ENCODE measurements at places on chromosomes 12 and 14. TPM values are rescaled to one million over a fixed set of nuclear protein-coding genes. Genes with fewer than 3 reads are reported as not detected.

The GRIN2B gene
- not detected for total RNA-seq

The RHEBL1 gene
- 1.6 TPM for total RNA-seq

The GALNT4 gene
- total RNA-seq, result 19.5 TPM

The NFATC4 gene
- total RNA-seq, result 21.8 TPM

The RTL1 gene
- total RNA-seq, result not detected

The TMEM229B gene
- 0.15 TPM for total RNA-seq

The NEUROD4 gene
- total RNA-seq, result not detected

The ACSM4 gene
- not detected for total RNA-seq

The CIROP gene
- total RNA-seq, result not detected

The GPR33 gene
- not detected for total RNA-seq

The RASSF9 gene
- 1.2 TPM for total RNA-seq

The IFNG gene
- total RNA-seq, result not detected

The TECPR2 gene
- total RNA-seq, result 9.7 TPM

The GPRC5D gene
- total RNA-seq, result not detected

The WNT5B gene
- 0.46 TPM for total RNA-seq

The TCP11L2 gene
- total RNA-seq, result 22.2 TPM

The KRT2 gene
- total RNA-seq, result not detected

The CD4 gene
- not detected for total RNA-seq

All from epithelial cell of umbilical artery (primary cell).